ENCODE measurements at places on chromosomes 5 and 9. TPM values are rescaled to one million over a fixed set of nuclear protein-coding genes. Genes with fewer than 3 reads are reported as not detected.
A peak's percentile ranks its signal among the peaks of the same experiment; 100 is the strongest.

- no peak for ATAC-seq
Measured at GRCh38 chr5:59728356-59728755, 165.2 kb downstream of the PDE4D start.

TARS1 gene
- 85.1 TPM for total RNA-seq

DNA sequence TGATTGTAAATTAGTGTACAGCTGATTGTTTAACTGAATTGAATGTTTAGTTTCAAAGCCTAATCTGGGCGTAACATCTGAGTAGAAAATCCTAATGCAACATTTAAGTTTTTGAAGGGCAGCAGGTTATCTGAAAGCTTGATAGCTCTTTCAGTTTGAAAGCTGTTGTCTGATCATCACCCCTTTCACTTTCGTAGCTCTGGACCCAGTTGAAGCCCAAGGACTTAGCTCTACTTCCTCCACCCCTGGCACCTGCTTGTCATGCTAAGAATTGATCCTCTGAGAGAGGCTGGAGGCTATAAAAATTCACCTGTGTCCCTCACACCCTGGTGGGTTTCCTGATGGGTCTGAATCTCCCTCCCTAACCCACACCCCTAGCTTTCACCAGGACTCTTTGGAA is 86.0 kb downstream of the ZFAND5 start:
- no peak for ATAC-seq

ANKRD55 gene
- not detected for total RNA-seq

DNA sequence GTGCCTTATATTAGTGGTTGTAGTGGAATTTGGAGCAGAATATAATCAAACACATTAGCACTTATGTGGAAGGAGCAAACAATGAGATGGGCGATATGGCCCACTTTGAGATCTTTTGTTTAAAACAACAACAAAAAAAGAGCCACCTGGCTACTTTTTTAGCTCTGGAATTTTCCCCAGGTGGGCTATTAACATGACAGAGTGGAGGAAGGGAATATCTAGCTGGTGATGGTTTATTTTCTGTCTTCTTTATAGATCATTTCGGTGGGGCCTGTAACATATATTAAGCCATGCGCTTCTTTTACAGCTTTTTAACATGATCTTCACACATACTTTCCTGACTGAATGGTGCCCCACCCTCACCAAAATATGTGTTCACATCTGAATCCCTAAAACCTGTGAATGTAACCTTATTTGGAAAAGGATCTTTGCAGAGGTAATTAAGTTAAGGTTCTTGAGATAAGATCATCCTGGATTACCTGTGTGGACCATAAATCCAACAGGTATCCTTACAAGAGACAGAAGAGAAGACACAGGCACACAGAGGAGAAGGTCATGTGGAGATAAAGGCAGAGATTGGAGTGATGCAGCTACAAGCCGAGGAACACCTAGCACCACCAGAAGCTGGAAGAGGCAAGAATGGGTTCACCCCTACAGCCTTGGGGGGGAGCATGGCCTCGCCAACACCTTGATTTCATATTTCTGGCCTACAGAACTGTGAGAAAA is 16.6 kb upstream of the ENTREP1 start:
- no peak for ATAC-seq

DNA sequence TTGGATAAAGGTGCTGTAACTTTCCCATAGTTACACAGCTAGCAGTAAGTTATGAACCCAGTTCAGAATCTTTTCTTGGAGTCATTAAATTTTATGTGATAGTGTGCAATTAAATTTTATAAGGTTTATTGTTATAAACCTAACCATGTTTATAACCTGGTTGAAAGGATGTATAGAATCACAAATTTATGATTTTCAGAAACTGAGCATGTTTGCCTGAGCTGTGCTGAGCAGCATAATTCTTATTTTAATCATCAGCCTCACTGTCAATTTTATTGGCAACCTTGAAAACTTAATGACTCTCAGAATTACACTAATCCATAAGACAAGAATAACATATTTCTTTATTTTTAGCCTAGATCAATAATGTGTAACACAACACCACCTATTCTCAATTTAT is 46.9 kb downstream of the ADAMTS19 start:
- ATAC-seq: no peak

PNPLA7 gene
- 2.0 TPM for total RNA-seq

- peak; percentile 66 for ATAC-seq
Measured at GRCh38 chr9:120532475-120532874, 47.5 kb downstream of the CDK5RAP2 start.

GRCh38 chr5:158861366-158861765 is 238.3 kb downstream of the EBF1 start:
- ATAC-seq: no peak

DNA sequence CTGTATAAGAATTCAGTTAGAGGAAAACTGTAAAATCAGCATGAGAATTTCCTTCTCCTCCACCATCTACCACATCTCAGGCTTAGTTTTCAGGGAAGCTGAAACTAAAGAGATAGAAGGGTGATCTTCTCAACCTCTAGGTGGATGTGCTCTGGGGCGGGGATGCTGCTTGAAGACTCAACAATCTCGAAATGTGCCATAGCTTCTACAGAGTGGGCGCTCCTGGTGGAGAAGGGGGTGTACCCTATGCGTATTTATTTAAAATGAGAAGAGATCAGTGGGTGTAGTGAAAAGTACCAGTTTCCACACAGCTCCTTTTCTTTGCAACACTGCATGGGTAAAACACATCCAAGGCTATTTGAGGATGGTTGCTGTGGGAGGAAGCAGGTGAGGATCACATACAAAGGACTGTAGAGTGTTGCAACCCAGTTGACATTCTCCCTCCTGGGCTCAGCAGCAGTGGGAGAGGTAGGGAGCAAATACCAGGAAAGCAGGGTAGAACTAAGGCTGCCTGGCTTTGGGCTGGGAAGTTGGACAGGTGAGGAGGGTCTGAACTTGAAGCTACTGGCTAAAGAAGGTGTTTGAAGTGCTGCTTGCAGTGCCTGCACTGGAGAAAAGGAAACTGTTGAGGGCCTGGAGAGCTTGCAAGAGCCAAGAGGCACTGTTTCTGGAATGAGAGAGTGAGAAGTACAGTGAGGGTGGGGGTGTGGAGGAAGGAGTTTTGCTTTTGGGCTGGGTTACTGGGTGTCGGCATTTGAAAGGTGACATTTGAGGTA is 73.1 kb downstream of the MAST4 start:
- no peak for ATAC-seq

- ATAC-seq: no peak
Measured at GRCh38 chr9:127626752-127627493, 14.8 kb downstream of the STXBP1 start.

PCDHGB2 gene
- total RNA-seq: 3.9 TPM

- no peak for ATAC-seq
Measured at GRCh38 chr5:94941122-94941755, 322.8 kb downstream of the SLF1 start.

GRXCR2 gene
- not detected for total RNA-seq

GRCh38 chr9:33403941-33404787 is 1.8 kb upstream of the AQP7 start:
- peak; percentile 16 for ATAC-seq

- ATAC-seq: no peak
Measured at GRCh38 chr5:3186736-3187405, 408.8 kb upstream of the IRX1 start.

BAAT gene
- 0.25 TPM for total RNA-seq

GRCh38 chr5:62771341-62771740 is 192.7 kb downstream of the LRRC70 start:
- no peak for ATAC-seq

CHSY3 gene
- total RNA-seq: 2.3 TPM

- ATAC-seq: no peak
Measured at GRCh38 chr5:68134033-68134668, 81.4 kb upstream of the PIK3R1 start.

DNA sequence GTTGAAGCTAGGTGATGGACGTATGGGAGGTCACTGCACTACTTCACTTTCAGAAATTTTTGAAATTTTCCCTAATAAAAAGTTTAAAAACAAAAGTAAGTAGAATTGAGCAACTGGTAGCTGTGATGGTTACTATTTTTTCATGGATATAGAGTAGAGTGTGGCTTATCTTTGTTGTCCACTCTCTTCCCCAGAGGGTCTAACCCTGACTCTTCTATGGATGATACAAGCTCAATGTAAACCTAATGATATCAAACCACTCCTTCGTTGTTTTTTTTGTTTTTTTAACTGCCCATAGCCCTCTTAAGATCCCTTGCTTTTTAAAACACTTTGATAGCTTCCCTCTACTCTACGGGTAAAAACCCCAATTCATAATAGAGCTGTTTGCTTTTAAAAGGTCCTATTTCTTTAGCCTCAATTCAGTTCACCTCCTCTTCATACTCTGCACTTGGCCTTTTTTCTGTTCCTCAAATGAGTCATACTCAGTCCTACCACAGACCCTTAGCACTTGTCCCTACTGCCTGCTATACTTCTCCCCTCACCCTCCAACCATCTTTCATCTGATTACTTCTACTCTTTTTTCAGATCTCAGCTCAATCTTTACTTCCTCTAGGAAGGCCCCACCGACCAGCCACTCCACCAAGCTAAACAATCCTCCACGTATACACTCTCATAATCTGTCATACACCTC is 2.6 kb downstream of the HDAC3 start:
- no peak for ATAC-seq

DNA sequence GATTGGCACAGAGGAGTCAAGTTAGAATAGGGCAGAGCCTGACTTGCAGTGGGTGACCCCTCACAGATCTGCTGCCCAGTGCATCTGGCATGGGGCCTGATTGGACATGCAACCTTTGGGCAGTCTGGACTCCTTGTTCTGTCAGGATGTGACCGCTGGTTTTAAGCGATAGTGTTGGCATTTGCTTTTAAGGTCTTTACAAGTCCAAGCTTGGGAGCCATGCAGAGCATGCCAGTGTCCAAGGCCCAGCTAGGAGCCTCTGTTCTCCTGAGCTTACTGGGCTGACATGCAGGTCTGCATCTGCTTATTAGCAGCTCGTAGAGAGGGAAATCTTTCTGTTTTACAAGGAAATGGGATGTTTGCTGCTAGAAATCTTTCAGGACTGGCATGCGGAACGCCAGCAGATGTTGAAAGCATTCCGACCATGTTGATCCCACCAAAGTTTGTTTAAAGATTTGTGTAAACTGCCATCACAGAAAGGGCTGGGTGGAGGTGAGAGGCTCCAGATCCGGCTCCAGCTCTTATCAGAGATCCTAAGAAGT is 27.5 kb downstream of the GADD45G start:
- no peak for ATAC-seq

ADRB2 gene
- 3.8 TPM for total RNA-seq

DNA sequence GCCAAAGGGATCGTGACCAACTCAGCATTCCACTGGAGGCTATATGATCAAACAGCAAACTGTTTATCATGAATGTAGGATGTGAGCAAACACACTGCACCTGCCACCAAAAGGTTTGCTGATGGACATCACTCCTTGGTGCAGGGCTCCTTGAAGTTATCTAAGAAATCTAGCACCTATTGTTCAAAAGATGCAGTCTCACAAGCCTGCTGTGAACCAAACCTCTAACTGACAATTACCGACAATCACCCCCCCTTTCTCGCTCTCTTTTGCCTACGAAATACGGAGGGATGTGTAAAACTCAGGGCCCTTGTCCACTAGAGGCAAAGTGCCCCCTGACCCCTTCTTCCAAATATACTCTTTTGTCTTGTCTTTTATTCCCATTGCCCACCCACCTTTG is 2.5 kb upstream of the CLTA start:
- no peak for ATAC-seq

OR4F3 gene
- not detected for total RNA-seq

- ATAC-seq: no peak
Measured at GRCh38 chr5:164504141-164504772, 998.8 kb downstream of the MAT2B start.
